Glutamatergic neuron (in vitro differentiated cells): ENCODE measurements at places on chromosomes 7 and 10. TPM values are rescaled to one million over a fixed set of nuclear protein-coding genes. Genes with fewer than 3 reads are reported as not detected.

Gene ADAM12
- 18.4 TPM for total RNA-seq

DNA sequence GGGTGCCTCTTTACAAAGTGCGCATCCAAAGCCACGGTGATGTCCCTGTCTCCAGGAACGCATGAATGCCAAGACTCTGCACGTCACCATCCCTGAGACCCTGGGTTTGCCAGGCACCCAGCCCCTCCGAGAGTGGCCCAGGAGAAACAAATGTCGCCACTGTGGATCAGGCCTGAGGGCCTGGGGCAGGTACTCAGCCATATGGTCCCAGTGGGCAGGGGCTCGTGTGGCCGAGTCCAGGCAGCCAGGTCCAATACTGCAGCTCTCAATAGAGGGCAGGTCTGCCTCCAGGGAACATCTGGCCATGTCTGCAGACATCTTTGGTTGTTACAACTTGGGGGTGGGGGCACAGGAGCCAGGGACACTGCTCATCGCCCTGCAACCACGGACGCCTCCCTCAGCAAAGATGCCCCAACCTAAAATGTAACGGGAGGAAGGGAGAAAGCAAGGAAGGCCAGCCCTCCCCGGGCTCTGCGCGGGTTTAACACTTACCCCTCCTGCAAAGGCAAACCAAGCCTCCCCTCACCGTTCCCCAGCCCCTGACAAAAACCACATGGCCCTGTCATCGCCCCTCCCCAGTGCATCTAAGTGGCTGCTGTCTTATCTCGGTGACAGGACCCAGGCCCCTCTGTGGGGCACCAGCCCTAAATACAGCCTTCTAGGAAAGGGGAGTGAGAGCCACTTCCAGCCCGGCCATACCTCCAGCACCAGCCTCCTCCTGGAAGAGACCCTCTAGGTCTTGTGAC lies 10.3 kb upstream of the PAPOLB start:
- DNase-seq, result no peak

- DNase-seq, result no peak
Observed at GRCh38 chr10:118778727-118779126, 24.0 kb upstream of the CACUL1 start.

DNA sequence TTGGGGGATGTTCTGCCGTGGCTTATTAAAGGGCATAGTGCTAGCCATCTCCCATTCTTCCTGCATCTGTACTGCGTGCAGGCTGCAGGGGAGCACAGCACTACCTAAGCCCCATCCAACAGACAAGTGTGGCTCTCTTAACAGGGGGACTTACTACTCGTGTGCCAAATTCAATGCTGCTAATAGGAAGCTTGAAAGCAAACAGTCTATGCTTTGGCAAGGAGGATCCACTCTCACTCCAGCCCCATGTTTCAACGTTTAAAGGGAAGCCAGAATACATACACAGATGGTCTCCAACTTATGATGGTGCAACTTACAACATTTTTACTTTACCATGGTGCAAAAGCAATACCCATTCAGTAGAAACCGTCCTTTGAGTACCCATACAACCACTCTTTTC lies 228.0 kb upstream of the C7orf33 start:
- no peak for DNase-seq

- DNase-seq, result no peak
Observed at GRCh38 chr10:77857272-77857671, 69.3 kb downstream of the DLG5 start.

GRCh38 chr10:21082206-21082605 lies 185.1 kb upstream of the NEBL start:
- DNase-seq, result no peak

GRCh38 chr10:2972216-2972615 lies 95.1 kb upstream of the PFKP start:
- no peak for DNase-seq
